ENCODE measurements at places on chromosomes 12 and 14.
A peak's percentile ranks its signal among the peaks of the same experiment; 100 is the strongest.

DNA sequence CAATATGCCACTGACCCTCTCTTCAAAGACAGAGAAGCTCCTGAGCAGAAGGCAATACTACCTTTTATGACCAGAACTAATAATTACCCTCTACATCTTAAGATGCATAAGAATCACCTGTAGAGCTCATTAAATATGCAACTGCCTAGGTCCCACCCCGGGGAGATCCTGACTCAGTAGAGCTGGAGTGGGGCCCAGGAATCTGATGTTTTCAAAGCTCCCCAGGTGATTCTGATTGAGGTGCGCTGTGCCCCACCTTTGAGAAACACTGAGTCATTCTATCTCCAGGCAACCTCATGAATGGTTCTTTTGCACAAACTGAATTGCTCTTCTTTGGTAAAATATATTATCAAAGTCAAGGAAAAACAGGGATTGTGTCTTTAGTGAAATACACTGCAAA, 149.3 kb upstream of the BMP4 start:
- no peak overlapping the region for H3K4me3 ChIP-seq
- H3K4me1 ChIP-seq: no peaks in the 10 kb centered on the region
- DNase-seq: no peak
- no peaks in the 10 kb centered on the region for H3K36me3 ChIP-seq
- H3K27ac ChIP-seq: no peak overlapping the region
- no peaks in the 10 kb centered on the region for H3K27me3 ChIP-seq

DNA sequence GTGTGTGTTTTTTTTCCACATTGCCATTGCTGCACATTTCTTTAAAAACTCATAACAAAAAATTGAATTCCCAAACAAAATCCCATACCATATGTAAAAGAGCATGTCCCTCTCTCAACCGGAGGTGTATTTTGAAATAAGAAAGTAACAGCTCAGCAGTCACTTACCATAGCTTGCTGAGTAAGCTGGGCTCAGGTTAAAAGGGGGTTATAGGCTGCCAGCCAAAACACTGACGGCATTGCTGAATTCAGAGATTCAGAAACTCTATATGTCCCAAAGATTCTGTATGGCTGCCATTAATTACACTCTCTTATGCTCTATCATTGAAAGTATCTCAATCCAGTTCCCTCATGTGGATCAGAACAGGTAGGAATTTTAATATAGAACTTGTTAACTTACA, 276.0 kb downstream of the FOXG1 start:
- no peaks in the 10 kb centered on the region for H3K4me1 ChIP-seq
- no peak overlapping the region for H3K27ac ChIP-seq
- no peaks in the 10 kb centered on the region for H3K27me3 ChIP-seq
- DNase-seq: no peak

GRCh38 chr12:124872068-124872719, 8.5 kb upstream of the SCARB1 start:
- H3K27ac ChIP-seq: no peak overlapping the region
- no peak overlapping the region for H3K4me3 ChIP-seq
- H3K36me3 ChIP-seq: no peaks in the 10 kb centered on the region
- H3K27me3 ChIP-seq: peaks cover 8% of the 10 kb centered on the region
- H3K4me1 ChIP-seq: no peaks in the 10 kb centered on the region
- no peak for DNase-seq

GRCh38 chr12:3661028-3661427, 91.9 kb downstream of the CRACR2A start:
- no peak overlapping the region for H3K27ac ChIP-seq
- H3K36me3 ChIP-seq: peaks cover 53% of the 10 kb centered on the region
- no peak for DNase-seq
- H3K4me3 ChIP-seq: no peak overlapping the region
- no peaks in the 10 kb centered on the region for H3K4me1 ChIP-seq

GRCh38 chr12:5010151-5010550, 33.5 kb upstream of the KCNA5 start:
- no peak overlapping the region for H3K27ac ChIP-seq
- H3K4me1 ChIP-seq: no peaks in the 10 kb centered on the region
- no peaks in the 10 kb centered on the region for H3K36me3 ChIP-seq
- H3K4me3 ChIP-seq: no peak overlapping the region

DNA sequence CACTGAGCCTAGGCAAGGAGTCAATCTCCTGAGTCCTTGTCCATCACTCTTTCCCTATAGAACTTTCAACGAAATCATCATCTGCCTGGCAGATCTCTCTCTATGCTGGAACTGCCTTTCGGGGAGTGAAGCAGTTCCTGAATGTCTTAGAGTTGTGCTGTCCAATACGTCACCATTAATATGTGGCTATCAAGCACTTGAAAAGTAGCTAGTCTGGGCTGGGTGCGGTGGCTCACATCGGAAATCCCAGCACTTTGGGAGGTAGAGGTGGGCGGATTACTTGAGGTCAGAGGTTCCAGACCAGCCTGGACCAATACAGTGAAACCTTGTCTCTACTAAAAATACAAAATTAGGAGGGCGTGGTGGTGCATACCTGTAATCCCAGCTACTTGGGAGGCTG, 35.1 kb downstream of the NRDE2 start:
- no peak for DNase-seq
- peaks cover 52% of the 10 kb centered on the region for H3K36me3 ChIP-seq
- H3K27me3 ChIP-seq: no peaks in the 10 kb centered on the region
- H3K4me1 ChIP-seq: peaks cover 9% of the 10 kb centered on the region
- H3K4me3 ChIP-seq: no peak overlapping the region

DNA sequence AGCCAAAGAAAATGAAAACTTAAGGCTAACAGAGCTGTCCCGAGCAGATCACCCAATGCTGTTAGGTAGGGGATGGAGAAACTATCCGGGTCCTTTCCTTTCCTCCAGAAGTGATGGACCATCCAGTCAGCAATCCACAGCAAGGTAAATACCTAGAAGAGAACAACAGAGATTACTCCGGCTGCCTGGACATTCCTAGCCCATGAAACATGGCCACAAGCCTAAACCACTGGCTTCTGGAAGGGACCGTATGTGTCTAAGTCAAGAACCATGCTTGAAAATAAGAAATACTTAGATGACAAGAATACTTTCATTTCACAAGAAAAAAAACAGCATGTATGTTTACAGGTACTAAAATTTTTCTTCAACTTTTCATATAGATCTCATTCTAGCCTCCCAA, 152.9 kb downstream of the SLC41A2 start:
- no peak for DNase-seq
- H3K4me3 ChIP-seq: no peak overlapping the region
- H3K4me1 ChIP-seq: no peaks in the 10 kb centered on the region
- no peak overlapping the region for H3K27ac ChIP-seq

GRCh38 chr12:117533687-117534086, 172.3 kb upstream of the NOS1 start:
- no peaks in the 10 kb centered on the region for H3K27me3 ChIP-seq
- no peak for DNase-seq
- no peak overlapping the region for H3K27ac ChIP-seq
- H3K36me3 ChIP-seq: no peaks in the 10 kb centered on the region
- H3K4me3 ChIP-seq: no peak overlapping the region
- no peaks in the 10 kb centered on the region for H3K4me1 ChIP-seq

DNA sequence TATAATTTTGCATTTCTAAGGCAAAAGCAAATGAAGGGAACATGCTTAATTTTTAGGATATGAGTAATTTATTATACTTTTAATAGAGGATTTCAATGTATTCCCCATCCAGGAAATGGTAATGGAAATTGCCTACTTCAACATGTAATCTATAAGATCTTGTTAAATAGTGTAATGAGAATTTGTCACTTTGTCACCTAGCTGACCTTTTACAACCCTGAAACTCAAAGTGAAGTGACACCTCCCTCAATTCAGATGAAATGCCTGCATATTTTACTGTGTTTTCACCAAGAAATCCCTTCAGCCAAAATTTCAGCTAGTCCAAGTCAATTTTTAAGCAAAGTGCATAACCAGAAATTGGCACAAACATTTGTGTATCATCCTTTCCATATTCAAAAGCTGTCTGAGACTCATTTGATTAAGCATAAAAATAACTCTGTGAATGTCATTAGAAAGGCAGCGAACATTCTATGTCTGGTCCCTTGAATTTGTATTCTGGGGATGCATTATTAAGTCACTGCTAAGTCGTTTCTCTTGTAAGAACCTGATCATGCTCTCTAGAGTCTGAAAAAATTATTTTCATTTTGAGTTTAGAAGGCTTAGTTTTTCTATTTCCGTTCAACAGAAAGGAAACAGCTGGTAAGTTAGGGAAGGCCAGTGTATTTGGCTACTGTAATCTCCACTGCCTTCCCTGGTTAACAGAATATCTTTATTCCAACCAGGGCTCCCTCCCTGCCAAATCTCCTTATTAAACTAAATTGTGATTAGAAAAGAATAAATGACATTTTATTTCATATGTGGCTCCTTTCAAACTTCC, 100.8 kb downstream of the IGF1 start:
- no peaks in the 10 kb centered on the region for H3K36me3 ChIP-seq
- no peak for DNase-seq
- H3K4me1 ChIP-seq: peaks cover 4% of the 10 kb centered on the region
- peaks cover 1% of the 10 kb centered on the region for H3K27me3 ChIP-seq
- H3K4me3 ChIP-seq: no peak overlapping the region
- no peak overlapping the region for H3K27ac ChIP-seq

GRCh38 chr14:69493791-69494190, 9.3 kb downstream of the PLEKHD1 start:
- no peaks in the 10 kb centered on the region for H3K27me3 ChIP-seq
- H3K36me3 ChIP-seq: no peaks in the 10 kb centered on the region
- H3K4me1 ChIP-seq: no peaks in the 10 kb centered on the region
- H3K27ac ChIP-seq: no peak overlapping the region
- no peak for DNase-seq

DNA sequence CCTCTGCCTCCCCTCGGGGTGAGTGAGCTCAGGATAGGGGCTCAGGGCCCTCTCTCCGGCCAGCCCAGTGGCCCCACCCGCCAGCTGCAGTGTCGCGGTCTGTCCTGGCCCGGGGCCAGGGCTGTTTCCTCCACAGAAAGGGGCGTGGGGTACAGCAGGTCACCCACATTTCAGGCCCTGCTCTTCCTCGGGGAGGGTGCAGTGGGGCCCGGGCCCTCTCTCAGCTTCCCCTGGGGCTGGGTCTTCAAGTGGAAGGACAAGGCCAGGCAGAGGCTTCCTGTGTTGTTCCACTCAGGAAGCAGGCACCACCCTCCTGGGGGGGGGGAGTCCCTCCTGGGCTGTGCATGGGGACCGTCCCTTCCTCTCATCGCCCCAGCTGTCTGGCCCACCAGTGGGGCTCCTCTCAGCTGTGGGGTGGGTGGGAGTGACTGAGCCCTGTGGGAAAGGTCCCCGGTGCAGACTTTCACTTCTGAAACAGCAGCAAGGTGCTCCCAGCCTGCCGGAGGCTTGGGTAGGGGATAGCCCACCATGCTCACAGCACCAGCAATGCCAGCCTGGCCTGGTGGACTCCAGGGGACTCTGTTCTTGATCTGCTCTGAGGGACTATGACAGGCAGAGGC, 3.7 kb downstream of the GPR132 start:
- peaks cover 39% of the 10 kb centered on the region for H3K36me3 ChIP-seq
- H3K4me1 ChIP-seq: peaks cover 48% of the 10 kb centered on the region
- H3K27ac ChIP-seq: peak overlapping the region; percentile 89
- peak overlapping the region; percentile 87 for H3K4me3 ChIP-seq
- DNase-seq: no peak

- H3K36me3 ChIP-seq: peaks cover 9% of the 10 kb centered on the region
- no peak for DNase-seq
- H3K4me1 ChIP-seq: peaks cover 4% of the 10 kb centered on the region
- no peak overlapping the region for H3K27ac ChIP-seq
- H3K27me3 ChIP-seq: no peaks in the 10 kb centered on the region
Observed at GRCh38 chr14:54535126-54535525, 25.4 kb downstream of the CGRRF1 start.

GRCh38 chr12:91381309-91381804, 198.7 kb upstream of the DCN start:
- DNase-seq: no peak
- H3K4me1 ChIP-seq: peaks cover 3% of the 10 kb centered on the region
- no peaks in the 10 kb centered on the region for H3K36me3 ChIP-seq
- H3K4me3 ChIP-seq: peak overlapping the region; percentile 78
- H3K27ac ChIP-seq: no peak overlapping the region
- peaks cover 6% of the 10 kb centered on the region for H3K27me3 ChIP-seq

Measured in activated T-helper 2 cell treated with anti-CD3 and anti-CD28 coated beads, Interferon-gamma antibody, Interleukin-2, Interleukin-4, amounts not matched to agents 10 μg/mL and 5 μg/mL and 100 μg/mL, durations not matched to agents 14 hours and 24 hours and 36 hours (primary cell).